ENCODE measurements at places on chromosomes 7 and 10.

- no peak for DNase-seq
Measured at GRCh38 chr10:14530465-14530864, 199.7 kb upstream of the FRMD4A start.

DNA sequence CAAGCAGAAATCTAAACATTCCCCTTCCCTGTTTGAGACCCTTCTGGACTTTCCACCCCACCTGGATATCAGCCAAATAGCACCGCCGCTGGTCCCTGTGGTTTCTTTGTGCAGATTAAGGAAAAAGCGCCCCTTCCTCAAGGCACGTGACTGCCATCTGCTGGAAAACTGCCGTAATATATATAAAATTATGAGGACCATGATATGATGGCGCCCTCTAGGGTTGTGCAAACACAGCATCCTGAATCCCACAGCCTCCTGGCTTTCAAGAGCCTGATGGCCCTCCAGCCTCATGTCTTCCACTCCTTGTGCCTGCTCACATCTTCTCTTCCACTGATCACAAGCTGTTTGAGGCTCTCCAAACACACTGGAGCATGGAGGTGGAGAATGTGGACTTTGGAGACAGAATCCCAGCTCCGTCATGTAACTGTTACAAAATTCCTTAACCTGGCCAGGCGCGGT is 121.3 kb downstream of the MYL10 start:
- no peak for DNase-seq

DNA sequence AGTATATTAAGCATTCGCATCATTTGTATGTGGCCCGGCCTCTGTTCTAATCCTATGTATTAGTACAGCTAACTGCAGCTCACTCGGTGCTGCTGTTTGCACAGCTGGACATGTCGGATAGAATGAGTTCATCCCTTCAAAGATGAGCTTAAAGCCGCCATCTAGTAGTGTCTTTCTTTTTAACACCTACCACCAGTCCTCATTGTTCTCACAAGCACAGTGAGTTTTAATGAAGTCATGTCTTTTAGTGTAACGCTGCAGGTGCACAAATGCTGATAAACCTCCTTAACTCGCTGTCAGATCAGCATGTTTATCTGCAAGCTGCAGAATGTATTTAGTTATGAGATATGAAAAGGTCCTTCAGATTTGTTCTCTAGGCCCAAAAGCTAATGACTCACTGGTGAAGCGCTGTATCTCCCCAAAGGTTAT is 247.5 kb downstream of the MTERF1 start:
- DNase-seq: no peak

DNA sequence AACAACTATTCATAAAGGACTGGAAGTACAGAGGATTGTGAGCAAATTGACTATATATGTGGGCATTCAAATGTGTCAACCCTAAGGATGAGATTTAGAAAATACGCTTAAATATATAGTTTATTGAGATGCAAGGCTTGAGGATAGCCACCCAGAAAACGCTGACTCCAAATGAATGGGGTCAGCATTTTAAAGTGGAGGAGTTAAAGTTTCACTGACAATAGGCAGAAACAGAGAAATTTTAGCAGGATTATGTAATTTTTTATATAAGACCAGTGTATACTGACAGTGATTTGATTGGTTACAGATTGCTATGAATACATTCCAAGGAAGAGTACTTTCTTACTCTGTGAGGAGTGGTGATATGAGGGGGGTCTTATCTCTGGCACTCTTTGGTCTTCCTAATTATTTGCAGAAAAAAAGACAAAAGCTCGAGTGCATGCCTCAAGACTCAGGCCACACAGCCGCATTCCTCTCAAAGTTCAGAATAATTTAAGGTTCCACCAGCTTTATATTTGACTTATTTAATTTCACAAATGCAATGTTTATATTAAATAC is 38.6 kb upstream of the ARL4A start:
- DNase-seq: no peak

GRCh38 chr10:23408330-23408976 is 30.4 kb upstream of the OTUD1 start:
- DNase-seq: no peak

DNA sequence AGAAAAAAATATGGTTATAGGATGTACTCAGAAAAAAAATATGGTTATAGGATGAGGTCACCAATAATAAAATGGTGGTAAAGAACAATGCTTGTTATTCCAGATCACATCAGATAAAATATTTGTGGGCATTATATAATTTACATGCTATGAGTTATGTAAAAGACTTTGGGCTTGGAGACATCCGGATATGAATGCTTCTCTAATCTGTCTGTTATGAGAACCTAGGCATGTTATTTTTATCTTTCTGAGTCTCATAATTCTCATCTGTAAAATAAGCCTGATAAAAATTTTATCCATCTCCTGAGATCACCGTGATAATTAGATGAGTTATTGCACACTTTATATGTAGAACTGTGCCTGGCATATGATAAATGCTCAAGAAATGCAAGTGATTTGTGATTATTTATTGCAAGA is 37.8 kb downstream of the DKK1 start:
- DNase-seq: no peak

DNA sequence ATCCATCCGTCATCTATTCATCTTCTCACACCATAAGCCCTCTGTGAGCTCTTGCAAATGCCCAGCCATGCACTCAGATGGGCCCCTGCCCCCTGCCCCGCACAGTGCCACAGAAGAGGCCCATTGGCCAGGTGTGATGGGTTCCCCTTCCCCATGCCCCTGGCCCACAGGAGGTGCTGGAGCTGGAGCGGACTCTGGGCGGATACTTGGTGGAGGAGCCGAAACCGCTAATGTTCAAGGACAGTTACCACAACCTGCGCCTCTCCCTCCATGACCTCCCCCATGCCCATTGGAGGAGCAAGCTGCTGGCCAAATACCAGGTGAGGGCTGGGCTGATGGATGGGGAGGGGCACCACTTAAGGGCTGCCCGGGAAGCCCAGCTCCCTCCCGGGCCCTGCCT is 23.4 kb upstream of the SLC29A3 start:
- DNase-seq: no peak

GRCh38 chr10:49163741-49164140 is 24.4 kb downstream of the TMEM273 start:
- DNase-seq: no peak

GRCh38 chr10:123303581-123304337 is 149.6 kb downstream of the BUB3 start:
- DNase-seq: no peak

- no peak for DNase-seq
Measured at GRCh38 chr7:83738291-83738835, 89.4 kb upstream of the SEMA3E start.

DNA sequence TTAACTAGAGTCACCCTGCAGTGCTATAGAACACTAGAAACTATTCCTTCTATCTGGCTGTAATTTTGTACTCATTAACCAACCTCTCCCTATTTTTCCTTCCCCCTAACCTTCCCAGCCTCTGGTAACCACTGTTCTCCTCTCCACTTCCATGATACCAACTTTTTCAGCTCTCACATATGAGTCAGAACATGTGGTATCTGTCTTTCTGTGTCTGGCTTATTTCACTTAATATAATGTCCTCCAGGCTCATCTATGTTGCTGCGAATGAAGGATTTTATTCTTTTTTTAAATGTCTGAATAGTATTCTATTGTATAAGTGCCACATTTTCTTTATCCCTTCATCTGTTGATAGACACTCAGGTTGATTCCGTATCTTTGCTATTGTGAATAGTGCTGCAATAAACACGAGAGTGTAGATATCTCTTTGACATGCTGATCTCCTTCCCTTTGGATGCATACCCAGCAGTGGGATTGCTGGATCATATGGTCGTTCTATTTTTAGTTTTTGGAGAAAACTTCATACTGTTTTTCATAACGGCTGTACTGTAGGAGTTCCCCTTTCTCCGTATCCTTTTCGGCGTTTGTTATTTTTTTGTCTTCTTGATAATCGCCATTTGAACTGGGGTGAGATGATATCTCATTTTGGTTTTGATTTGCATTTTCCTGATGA is 101.4 kb downstream of the FAM107B start:
- DNase-seq: no peak

- DNase-seq: no peak
Measured at GRCh38 chr7:25527665-25528170, 299.4 kb upstream of the NPVF start.

DNA sequence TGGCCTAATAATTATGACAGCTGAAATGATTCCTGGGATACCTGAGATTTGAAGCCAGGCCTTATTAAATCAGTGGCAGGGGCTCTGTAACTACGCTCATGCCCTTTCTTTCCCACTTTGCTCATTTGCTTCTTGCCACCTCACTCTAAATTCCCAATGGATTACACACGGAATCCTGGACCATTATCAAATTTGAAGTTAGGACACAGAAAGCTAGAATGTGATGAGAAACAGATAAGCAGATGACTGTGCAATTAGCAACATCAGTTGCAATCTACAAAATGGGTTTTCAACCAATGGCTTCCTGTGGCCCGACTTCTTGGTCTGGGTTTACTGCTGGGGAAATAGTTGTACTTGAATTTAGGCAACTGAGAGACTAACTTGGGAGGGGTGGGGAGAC is 374.3 kb downstream of the INHBA start:
- DNase-seq: no peak

DNA sequence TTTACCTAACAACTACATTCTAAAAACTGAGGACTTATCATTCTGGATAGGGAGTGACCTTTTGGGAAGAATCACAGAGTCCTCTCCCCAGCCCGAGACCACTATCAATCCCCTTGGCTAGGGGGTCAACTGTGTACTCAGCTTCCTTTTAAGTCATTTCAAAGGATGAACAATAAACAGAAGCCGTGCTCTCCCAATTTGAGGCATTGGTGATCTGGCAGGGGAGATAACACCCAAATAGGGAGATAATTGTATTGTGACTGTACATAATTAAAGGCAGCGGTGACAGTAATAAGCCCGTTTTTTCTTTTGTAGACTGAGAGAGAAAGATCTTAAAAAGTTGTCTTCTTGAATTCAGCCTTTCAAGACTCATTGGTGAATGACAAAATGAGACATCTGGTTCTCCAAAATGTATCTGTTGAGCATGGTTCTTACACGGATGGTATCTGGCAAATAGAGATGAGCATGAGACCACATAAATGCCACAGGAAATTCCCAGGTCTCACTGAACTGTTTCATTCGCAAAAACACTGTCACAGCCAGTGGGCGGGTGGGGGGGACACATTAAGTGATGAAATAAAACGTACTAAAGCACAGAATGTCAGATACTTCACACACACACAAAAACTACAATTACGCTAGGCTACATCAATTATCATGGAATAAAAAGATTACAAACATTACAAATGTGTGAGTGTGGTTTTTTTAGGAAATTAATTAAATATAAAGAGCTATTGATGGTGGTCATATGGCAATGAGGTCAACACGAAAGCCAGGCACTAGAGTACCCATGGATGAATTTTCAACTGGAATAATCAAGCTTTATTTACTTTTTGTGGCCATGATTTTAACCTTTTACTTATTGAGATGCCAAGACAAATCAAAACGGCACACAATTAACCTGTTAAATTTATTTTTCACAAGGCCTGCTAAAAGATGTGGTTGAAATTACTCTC is 108.4 kb downstream of the HIPK2 start:
- DNase-seq: no peak
